ENCODE measurements at places on chromosomes 12 and 14.

- DNase-seq, result no peak
Observed at GRCh38 chr12:90091809-90092208, 383.2 kb upstream of the ATP2B1 start.

GRCh38 chr12:27142101-27142721, 59.8 kb upstream of the C12orf71 start:
- peak; percentile 37 for DNase-seq

- no peak for DNase-seq
Observed at GRCh38 chr14:81452341-81453133, 52.4 kb upstream of the STON2 start.

- no peak for DNase-seq
Observed at GRCh38 chr12:66048835-66049537, 81.6 kb downstream of the LLPH start.

GRCh38 chr12:100955139-100955538, 160.6 kb downstream of the ANO4 start:
- DNase-seq, result no peak

GRCh38 chr14:68856572-68856971, 63.7 kb upstream of the ZFP36L1 start:
- no peak for DNase-seq

DNA sequence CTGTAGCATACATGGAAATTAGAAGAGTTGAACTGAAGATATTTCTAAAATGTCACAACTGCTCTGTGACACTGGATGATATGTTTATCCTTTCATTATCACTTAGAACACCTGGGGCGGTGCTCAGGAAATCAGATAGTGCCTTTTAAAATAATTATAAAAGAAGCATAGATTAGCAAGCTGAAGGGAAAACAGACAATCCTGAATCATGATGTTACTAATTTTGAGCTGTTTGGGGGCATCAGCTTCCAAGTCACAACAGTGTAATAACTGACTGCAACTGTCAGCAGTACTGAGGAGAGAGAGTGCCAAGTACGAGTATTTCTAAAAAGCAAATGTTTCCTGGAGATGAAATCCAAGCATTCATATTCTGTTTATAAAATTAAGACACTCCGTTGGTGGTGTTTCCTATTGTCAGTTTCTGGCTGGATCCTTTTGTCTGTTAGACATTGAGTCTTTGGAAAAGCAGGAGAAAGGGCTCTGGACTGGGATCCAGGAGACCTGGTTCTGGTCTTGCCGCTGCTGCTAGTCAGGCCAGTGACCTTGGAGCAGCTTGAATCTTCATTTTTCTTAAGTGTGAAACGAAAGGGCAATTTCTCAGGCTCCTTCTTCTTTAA, 380.1 kb downstream of the EGLN3 start:
- DNase-seq, result no peak

GRCh38 chr12:78483767-78484315, 380.7 kb upstream of the SYT1 start:
- DNase-seq, result no peak

DNA sequence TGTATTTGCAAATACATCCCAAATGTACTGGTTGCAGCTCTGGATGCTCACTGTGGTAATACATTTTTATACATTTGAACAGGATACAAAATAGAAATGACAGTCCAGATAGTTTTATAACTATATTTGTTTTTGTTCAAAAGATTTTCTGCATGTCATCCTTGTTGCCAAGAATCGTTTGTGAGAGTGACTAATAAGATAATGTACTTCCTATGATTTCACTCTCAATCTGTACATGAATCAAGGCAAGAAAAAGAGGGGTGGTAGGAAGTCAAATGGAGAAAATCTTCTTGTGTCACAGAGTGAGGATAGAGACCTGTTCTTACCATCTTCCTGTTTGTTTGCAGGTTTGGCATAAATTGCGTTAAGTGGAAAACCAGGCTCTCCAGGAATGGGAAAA, 13.9 kb downstream of the ARPC3 start:
- DNase-seq, result no peak

GRCh38 chr14:104580961-104581360, 1.4 kb downstream of the C14orf180 start:
- no peak for DNase-seq

DNA sequence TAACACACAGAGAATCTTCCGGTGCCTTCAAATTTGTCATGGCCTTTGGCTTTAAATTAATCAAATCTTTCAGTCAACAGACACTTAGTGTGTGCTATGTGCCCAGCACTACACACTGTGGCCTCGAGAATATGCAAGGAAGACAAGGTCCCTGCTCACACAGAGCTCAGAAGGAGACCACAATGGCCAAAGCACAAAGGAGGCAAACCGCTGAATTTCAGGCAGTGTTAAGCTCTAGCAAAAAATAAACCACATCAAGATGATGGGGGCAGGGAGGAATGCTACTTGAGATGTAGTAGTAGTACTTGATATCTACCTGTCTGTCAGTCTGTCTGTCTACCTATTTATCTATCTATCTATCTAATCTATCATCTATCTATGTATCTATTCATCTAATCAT, 227.9 kb downstream of the TMEM132D start:
- no peak for DNase-seq

DNA sequence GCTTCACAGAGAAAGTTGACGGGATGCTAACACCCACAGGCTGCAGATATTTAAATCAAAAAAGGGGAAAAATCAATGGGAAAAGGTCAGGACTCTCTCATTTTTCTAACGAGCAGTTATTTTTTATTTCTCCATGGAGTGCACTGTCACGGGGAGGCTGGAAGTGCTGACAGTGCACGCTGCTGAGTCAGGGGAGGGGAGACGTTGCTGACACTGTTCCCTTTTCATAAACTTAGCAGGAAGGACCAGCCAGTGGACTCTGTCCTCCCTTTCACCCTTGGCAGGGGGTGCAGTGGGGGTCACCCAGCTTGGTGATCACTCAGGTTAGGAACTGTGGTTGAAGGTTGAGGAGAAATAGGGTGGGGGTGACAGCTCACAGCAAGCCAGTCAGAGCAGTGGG, 65.6 kb upstream of the FUT8 start:
- DNase-seq, result no peak

DNA sequence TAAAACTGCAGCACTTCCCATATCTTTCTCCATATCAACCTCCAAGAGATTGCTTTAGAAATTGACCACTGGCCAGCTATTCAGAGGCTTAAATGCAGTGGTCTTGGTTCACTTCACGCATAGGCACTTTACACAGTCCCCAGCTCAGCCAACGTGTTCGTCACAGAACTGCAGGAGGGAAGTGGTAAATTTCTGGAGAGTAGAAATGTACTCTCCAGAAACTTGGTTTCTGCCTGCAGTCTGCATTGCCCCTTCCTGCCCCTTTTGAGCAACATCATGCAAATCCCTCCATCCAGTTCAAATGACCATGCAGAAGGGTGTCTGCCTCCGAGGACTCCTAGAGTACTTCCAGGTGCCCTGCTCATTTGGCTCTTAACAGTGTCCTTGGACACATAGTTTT, 42.7 kb upstream of the NEDD1 start:
- no peak for DNase-seq

DNA sequence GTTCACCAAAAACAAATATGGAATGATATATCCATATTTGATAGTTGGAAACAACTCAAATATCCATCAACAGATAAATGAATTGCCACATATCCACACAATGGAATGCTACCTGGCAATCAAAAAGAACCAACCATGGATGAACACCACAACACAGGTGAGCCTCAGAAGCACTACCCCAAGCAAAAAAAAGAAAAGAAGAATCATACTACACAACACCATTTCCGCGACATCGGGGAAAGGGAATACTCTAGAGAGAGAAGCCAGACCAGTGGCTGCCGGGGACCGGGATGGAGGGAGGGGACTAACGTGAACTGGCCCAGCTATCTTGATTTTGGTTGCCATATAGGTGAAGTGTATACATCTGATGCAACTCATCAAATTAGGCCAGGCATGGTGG, 41.4 kb downstream of the SCARB1 start:
- no peak for DNase-seq

DNA sequence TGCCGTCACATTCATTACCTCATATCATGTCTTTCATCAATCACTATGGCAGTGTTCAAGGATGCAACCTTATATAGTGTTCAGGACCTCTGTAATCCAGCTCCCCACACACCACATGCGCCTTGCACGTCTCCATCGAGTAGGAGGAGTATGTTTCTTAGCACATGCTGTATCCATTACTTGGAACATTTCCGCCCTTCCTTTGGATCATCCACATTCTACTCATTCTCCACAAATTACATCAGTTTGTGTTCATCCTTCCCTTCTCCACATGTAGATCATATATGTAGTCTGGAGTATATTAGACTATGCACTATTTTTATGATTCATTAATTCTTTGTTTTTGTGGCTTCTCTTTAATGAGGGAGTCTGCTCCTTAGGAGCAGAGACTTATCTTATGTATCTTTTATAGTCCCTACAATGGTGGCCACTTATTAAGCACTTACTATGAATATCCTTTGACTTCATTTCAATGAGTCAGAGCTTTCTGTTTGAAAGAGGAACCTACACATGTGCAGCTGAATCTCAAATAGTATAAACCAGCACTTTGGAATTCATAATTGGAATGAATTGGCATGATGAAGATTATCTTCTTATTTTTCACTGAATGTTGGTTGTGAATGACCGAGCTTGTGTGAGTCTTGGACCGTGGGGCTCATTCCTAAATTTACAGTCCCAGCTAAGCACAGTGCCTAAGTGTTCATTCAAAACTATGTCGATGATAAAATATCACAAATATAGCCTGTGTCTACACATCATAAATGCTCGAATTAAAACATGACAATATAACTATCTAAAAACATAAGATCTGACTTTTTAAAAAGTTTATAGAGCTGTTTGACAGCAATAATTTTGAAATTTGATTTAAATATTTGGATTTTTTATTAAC, 30.2 kb upstream of the NPAS3 start:
- DNase-seq, result no peak

DNA sequence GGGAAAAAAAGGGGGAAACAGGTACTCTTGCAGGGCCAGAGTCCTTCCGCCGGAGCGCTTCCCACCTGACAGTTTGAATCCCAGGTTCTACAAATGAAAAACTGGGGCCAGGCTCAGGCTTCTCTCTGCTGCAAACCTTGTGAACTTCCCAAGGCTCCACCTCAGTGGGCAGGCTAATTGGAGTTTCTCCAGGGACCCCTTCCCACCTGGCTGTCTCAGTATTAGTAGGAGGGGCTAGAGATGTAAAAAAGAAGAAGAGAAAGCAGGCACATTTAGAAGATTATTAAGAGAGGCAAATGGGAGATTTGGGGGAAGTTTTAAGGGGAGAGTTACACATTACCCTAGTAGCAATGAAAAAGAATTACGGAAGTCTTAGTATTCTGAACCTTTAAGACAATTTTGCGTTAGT, 20.0 kb upstream of the CLEC2D start:
- DNase-seq, result no peak

- DNase-seq, result no peak
Observed at GRCh38 chr12:3371018-3371417, 120.0 kb upstream of the PRMT8 start.

GRCh38 chr12:127121494-127122084, 1145.4 kb upstream of the TMEM132C start:
- DNase-seq, result no peak

- DNase-seq, result no peak
Observed at GRCh38 chr12:47776471-47777143, 3.6 kb downstream of the SLC48A1 start.

- DNase-seq, result no peak
Observed at GRCh38 chr14:103520269-103520656, 2.4 kb downstream of the CKB start.

- DNase-seq, result no peak
Observed at GRCh38 chr14:69876221-69876847, 2.9 kb upstream of the SMOC1 start.

- DNase-seq, result no peak
Observed at GRCh38 chr12:110234755-110235154, 46.3 kb upstream of the ATP2A2 start.

- no peak for DNase-seq
Observed at GRCh38 chr12:124694846-124695497, 127.6 kb upstream of the NCOR2 start.

- DNase-seq, result no peak
Observed at GRCh38 chr14:90658541-90658967, 157.7 kb downstream of the TTC7B start.

GRCh38 chr14:93707475-93707874, 80.8 kb downstream of the PRIMA1 start:
- DNase-seq, result no peak

DNA sequence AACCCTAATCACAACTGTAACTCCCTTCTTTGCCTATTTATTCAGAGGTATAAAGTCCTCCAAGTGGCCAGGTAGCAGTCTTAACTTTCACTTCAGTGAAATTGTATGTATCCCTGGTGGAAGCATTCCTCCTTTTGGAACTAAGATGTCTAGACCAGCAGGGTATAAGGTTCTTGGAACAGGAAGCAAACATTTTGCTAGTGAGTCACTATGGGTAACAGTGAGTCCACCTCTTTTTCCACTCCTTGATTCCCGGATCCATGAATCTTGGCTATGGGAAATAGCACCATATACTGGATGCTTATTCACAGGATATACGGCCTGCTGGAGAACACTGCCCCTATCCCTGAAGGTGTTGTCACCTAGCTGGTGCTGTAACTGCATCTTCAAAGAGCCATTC, 80.2 kb downstream of the KCNA5 start:
- DNase-seq, result no peak

- DNase-seq, result no peak
Observed at GRCh38 chr12:107468182-107468581, 217.4 kb upstream of the PWP1 start.

DNA sequence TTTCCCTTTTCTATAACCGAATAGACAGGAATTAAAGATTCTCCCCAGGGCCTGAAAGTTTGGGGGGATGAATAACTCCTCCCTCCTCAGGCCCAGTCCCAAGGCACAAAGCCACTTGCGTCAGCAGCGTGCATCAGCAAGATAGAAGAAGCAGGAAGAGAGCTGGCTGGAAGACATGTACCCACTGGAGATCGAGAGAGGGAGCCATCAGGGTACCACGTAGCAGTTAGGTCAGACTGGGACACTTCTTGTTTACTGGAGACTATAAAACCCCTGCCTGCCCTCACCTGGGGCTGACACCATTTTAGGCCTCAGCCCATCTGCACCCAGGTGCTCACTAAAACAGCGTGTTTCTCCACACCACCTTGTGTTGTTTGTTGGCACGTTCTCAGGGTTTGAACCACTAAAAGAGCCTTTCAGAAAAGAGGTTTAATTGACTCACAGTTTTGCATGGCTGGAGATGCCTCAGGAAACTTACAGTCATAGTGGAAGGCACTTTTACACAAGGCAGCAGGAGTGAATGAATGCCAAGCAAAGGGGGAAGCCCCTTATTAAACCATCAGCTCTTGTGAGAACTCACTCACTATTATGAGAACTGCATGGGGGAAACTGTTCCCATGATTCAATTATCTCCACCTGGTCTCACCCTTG, 93.2 kb downstream of the TMTC3 start:
- DNase-seq, result no peak
